Stimulated activated CD4-positive, alpha-beta T cell treated with anti-CD3 and anti-CD28 coated beads, Interleukin-4, amount 100 ng/mL, for 4 hours (primary cell): ENCODE measurements at places on chromosomes 3 and 15.

GRCh38 chr3:13023235-13023970 lies 49.8 kb downstream of the IQSEC1 start:
- no peak for DNase-seq

DNA sequence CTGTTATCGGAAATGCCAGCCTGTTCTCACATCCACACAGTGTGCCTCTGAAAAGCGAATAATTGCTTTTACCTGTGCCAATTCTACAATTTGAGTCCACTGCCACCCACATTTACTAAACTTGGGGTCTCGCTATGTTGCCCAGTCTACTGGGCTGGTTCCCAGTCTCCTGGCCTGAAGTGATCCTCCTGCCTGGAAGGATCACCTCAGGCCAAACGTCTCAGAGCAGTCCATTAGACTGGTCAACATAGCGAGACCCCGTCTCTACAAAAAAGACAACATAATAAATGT lies 827 bp upstream of the INO80 start:
- no peak for DNase-seq

DNA sequence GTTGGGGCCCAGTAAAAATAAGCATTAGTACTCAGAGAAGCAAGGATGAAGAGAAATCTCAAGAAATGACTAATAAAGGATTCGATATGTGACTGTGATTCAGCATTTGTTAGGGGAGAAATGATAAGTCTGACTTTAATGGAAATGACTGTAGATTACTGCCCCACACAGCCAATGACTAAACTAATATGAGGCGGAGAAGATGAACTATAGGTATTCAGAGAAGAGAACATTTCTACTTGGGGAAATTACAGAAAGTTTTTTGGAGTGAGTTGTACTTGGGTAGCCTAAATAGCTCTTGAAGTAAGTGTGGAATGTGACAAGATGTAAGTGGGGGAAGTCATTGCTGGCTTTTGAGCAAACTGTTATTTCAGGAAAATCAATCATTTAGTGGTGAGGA lies 380.0 kb downstream of the PDCD6IP start:
- DNase-seq = no peak

DNA sequence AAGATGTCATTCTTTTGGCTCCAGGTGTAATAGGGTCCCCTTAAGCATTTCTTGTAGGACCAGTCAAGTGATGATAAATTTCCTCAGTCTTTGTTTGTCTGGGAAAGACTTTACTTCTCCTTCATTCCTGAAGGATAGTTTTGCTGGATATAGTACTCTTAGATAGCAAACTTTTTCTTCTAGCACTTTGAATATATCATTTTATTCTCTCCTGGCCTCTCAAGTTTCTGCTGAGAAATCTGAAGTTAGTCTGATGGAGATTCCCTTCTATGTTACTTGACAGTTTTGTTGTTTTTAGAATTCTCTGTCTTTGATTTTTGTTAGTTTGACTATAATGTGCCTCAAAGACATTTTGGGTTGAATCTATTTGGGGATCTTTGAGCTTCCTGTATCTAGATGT lies 181.2 kb upstream of the HES1 start:
- DNase-seq = no peak

DNA sequence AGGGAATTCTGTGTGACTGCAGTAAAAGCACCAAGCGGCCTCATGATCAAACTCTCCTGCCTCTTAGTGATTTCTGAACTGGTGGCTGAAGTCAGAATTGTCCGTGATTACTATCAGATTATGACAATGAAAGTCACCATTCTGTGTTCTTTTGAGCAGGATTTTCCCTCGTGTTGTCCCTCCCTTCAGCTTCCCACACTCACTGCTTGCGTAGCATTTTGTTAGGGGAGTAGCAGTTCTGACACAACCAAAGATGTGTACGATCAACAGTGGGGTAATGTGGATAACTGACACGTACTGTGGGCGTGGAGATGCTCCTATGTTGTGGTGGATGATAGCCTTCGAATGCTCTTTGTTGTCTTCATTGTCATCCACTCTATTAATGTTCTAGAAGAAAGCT lies 67.8 kb upstream of the ICE2 start:
- no peak for DNase-seq

- DNase-seq = no peak
Observed at GRCh38 chr15:81049835-81050234, 49.1 kb downstream of the TLNRD1 start.

GRCh38 chr3:115790759-115791158 lies 167.4 kb downstream of the GAP43 start:
- peak; percentile 24 for DNase-seq

DNA sequence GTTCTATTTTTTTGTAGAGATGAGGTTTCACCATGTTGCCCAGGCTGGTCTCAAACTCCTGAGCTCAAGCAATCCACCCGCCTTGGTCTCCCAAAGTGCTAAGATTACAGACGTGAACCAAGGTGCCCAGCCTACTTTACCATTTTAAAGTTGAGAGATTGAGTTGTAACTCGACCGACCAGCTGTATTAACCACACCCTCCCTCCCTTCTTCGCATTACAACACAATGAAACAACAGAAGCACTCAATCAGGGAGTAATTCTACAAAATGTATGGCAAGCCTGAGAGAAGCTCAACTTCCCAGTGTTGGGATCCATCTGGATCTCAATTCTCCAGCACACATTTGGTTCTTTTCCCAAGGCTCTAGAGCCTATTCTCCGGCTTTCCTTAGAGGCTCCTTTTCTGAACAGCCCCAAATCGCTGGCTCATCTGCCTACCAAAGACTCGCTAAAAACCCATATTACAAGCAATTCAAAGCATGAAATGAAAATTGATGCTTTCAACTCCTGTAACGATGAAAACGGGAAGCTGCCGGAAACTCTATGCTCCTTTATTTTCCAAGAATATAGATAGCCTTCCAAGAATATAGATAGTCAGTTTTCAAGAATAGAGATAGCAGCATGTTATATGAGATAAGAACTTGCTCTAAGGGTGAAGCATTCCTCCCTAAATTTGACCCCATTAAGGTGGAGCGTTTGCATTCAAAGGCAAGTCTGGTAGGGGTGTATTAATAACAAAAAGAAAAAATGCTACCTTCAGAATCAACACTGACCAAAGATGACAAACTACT lies 450.9 kb downstream of the MAGI1 start:
- DNase-seq = no peak
